ENCODE measurements at places on chromosomes 4 and X.

DNA sequence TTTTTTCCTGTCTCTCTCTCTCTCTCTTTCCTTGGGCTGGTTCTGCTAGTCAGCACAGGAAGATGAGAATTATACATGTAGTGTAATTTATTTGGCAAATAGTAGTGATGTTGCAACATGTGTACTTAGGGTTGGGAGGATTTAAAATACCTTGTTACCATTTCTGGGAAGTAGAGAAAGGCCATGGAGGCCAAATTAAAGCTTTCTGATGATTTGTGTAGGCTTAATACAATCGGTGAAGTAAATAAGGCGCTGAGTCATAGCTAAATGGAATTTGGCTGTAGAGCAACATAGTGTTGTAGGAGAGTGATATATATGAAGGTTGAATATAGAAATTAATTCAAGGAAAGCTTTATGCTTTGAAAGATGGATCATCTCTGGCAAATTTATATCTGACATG is 295.3 kb downstream of the GRID2 start:
- no peak for DNase-seq

DNA sequence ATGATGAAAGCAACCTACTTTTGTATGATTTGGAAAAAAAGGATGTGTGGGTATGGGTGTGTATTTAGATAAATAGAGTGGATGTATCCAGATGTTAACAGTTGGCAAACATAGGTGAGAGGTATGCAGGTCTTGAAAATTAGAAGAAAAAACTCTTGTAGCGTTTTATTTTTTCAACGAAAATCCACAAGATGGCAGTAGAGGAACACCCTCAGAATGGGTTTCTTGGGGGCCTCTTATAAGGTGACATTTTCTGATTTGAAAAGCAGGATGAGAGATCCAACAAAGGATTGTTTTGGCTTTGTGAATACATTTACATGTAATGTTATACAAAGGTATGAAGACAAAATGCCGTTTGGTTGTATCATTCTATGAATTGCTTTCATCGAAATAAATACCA is 68.3 kb downstream of the FMR1NB start:
- DNase-seq: no peak

DNA sequence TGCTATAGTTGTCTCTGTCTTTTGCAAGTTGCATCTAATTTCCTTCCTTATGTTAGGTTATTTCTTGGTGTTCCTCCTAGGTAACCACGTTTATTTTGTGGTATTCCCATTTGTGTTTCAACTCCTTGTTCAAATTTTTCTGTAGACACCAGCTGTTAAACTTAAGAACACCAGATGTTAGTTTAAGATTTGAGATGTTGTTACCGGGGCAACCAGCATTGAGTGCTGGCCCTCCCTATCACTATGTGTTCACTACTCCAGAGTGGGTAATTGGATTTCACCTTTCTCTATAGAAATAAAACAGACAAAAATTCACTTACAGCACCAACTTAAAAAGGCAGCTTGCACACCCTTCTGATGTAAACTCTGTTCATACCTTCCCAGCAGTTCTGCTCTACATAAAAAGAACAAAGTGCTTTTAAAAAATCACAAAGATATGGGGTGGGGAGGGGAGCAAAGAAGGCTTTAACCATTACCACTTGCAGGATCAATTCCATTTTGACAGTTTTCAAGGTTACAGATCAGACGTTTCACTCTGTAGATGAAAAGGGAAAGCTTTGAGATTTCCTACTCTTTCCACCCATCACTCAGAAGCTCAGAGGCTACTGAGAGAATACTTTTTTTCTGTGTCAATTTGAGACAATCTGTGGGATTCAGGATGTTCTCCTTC is 82.9 kb downstream of the DKK2 start:
- no peak for DNase-seq

GRCh38 chrX:120741452-120741851 is 111.6 kb upstream of the C1GALT1C1 start:
- no peak for DNase-seq

GRCh38 chr4:113845138-113845537 is 83.6 kb upstream of the CAMK2D start:
- no peak for DNase-seq

GRCh38 chr4:188620608-188621007 is 481.4 kb downstream of the TRIML1 start:
- no peak for DNase-seq

DNA sequence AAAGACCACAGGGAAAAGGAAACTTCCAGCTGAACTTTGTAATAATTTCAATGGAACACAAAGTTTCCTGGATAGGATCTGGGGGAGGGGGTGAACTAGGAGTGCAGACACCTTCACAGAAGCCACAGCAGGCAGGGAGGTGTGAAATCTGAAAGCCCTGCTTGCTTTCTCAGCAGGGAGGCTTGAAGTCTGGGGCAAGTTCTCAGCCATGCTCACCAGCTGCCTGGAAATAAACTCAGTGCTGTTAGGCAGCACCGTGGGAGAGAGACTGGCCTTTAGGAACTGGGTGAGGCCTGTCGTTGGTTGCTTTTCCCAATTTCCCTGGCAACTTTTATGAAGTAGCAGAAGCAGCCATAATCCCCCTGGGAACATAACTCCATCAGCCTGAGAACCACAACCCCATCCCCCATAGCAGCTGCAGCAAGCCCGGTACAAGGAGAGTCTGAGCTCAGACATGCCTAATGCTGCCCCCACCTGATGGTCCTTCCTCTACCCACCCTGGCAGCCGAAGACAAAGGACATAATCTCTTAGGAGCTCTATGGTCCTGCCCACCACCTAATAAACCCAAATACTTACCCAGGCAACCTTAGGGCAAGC is 39.2 kb upstream of the NMU start:
- no peak for DNase-seq

- no peak for DNase-seq
Observed at GRCh38 chr4:112284662-112285411, 867 bp downstream of the TIFA start.

DNA sequence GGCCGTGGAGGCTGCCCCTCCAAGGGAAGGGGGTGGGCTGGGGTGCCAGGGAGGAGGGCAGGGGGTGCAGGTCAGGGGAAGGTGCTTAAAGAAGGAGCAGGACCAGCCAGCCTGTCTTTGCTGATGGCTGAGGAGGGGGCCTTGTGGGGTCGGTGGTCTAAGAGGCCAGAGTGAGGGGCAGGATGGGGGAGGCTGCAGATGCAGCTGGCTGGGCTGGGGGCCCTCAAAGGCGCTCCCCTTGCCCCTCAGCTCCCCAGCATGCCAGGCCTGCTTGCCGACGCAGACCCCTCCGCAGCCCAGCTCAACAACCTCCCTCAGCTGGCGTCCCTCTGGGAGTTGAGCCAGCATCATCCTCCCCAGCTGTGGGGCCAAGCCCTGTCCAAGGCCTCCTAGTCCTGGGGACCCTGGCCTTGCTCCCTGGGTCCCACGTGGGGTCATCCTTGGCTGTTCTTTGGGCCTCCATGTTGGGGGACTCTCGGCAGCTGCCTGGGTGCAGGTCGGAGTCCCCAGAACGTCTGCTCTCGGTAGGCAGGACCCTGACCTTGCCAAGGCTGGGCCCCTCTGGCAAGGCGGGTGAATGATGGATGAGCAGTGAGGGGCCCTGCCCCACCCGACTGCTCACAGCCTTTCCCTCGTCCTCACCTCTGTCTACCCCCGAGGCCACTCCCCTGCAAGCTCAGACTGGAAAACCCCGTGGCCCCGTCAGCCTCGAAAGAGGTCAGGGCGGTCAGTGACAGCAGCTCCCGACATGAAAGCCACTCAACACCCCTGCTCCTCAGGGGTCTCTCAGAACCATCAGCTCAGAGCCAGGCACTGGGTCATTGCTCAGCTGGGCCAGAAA is 119.4 kb downstream of the FAM53A start:
- no peak for DNase-seq

- DNase-seq: no peak
Observed at GRCh38 chrX:153495362-153495751, 577 bp downstream of the BGN start.

Measured in kidney epithelial cell (primary cell).